ENCODE measurements at places on chromosomes 1 and 21.
A peak's percentile ranks its signal among the peaks of the same experiment; 100 is the strongest.

GRCh38 chr1:222790115-222790514, 24.7 kb upstream of the DISP1 start:
- DNase-seq, result no peak

DNA sequence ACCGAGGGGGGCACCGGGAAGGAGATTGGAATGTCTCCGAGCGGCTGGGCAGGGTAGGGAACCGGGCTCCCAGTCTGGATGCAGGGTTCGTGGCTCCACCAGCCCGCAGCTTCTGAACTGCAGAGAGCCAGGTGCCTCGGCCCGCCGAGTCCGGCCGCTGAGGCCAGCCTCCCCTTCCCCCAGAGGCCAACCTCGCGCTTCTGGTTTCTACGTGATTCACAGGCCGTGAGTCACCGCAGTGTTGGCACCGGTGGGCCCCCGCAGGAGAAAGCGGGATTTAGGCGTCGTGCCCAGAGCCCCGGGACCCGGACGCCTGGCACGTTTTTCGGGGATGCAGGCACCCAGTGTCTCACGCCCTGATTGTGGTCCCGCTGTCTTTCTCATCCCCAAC, 458 bp downstream of the CRABP2 start:
- DNase-seq, result no peak

DNA sequence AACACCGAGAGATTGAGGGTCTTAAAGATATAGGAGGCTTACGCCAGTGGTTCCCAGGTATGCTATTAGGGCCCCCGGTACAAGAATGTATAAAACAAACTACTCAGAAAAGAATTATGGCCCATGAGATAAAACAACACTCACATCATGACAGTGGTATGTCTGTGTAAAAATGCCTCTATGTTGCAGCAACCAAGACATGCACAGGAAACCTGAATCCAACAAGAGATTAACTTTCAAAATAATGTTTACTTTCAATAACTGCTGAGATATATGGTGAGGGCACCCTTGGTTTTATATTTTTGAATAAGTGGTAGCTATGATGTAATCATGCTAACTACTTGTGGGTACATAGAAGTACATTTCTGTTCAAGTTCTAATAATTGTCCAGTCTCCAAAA, 74.9 kb downstream of the PUM1 start:
- no peak for DNase-seq

- no peak for DNase-seq
These were observed 17.0 kb downstream of the RCC2 start for GRCh38 chr1:17422461-17422860.

GRCh38 chr1:13652238-13652637, 47.8 kb upstream of the PRDM2 start:
- DNase-seq, result no peak

GRCh38 chr1:208724079-208724478, 479.9 kb upstream of the PLXNA2 start:
- no peak for DNase-seq

DNA sequence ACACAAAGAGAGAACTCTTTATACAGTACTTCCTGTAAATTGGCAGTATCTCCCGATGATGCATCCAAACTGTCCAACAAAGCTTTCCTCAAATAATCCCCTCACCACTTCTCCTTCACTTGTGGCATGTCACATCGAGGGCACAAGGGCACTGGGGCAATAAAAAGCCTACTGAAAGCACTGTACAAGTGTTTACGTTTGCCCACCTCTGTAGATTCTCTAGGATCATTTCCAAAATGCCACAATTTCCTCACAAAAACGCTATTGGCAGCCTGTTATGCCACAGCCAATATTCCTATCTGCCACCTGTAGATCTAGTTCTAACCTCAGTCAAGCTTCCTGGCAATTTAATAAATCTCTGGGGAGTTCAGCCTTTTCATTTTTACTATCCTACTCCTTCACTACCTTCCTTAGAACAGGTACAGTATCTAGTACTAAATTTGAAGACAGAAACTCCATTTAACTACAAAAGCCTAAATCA, 39.9 kb downstream of the HNRNPR start:
- DNase-seq, result no peak

GRCh38 chr1:15151871-15152270, 1.7 kb upstream of the TMEM51 start:
- DNase-seq, result no peak

GRCh38 chr1:85289848-85290335, 13.5 kb upstream of the BCL10 start:
- DNase-seq, result no peak

- DNase-seq, result no peak
These were observed at the start of gene CD247 for GRCh38 chr1:167518331-167518700. Gene CD247 (minus strand): TSS chr1:167518529. CDS start chr1:167518465, 64 bp downstream.

DNA sequence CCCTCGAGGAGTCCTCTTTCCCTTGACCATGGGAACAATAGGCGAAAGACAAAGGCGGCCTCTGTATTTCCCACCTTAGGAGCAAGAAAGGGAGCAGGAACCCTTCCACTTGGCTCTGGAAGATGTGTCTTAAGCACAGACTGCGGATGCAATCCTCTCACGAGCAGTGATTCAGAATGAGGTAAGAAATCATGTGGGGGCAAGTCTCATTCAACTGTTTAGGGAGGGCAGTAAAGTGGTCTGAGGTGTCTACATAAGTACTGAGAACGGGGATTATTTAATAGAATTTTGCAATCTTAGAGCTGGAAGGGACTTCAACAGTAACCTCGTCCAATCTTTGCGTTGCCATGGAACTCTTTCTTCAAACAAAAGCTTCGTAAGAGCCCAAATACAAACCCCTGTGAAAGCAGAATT, 1.6 kb upstream of the DYRK3 start:
- DNase-seq, result peak; percentile 15

DNA sequence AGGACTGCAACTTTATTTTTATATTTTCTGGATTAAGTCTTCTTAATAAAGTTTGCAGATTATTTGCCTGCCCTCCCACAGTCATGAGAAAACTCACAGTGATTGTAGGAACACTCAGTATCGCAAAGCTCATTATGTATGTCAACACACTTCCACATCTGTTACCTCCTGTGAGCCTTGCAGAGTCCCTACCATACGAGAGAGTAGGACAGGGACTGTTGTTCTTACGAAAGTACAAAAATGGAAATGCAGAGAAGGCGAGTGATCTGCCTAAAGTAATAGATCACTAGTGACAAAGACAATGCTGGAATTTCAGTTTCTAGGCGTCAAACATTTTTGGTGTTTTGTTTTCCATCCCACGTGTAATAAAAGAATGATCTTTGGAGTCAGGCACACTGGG, 131.7 kb downstream of the SYT2 start:
- no peak for DNase-seq

DNA sequence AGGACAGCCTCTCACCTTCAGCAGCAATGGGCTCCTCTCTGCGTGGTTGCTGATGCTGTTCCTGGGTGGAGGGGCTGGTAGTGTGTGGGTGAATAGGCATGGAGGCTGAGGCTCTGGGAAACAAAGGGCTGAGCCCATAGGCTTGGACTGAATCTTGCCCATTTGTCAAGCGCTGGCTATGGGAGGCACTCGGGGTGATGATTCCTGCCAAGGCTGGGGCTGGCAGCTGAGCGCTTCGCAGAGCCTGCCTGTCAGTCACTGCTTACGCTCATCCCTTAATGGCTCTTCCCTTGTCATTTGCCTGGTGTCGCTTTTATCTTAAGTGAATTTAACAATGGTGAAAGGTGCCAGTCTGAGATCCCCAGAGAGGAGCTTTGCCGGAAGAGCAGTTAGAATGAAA, 353.3 kb downstream of the PBX1 start:
- DNase-seq, result no peak

DNA sequence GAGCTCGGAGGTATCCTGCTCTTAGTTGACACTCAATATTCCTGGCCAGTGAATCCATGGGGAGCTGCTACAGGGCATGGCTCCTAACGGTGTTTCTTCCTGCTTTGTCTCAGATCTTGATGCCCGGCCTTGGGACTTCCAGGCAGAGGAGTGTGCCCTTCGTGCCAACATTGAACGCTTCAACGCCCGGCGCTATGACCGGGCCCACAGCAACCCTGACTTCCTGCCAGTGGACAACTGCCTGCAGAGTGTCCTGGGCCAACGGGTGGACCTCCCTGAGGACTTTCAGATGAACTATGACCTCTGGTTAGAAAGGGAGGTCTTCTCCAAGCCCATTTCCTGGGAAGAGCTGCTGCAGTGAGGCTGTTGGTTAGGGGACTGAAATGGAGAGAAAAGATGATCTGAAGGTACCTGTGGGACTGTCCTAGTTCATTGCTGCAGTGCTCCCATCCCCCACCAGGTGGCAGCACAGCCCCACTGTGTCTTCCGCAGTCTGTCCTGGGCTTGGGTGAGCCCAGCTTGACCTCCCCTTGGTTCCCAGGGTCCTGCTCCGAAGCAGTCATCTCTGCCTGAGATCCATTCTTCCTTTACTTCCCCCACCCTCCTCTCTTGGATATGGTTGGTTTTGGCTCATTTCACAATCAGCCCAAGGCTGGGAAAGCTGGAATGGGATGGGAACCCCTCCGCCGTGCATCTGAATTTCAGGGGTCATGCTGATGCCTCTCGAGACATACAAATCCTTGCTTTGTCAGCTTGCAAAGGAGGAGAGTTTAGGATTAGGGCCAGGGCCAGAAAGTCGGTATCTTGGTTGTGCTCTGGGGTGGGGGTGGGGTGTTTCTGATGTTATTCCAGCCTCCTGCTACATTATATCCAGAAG, 16.7 kb downstream of the ALX3 start:
- DNase-seq, result peak; percentile 47

GRCh38 chr1:10678402-10678801, 118.0 kb downstream of the CASZ1 start:
- DNase-seq, result no peak

DNA sequence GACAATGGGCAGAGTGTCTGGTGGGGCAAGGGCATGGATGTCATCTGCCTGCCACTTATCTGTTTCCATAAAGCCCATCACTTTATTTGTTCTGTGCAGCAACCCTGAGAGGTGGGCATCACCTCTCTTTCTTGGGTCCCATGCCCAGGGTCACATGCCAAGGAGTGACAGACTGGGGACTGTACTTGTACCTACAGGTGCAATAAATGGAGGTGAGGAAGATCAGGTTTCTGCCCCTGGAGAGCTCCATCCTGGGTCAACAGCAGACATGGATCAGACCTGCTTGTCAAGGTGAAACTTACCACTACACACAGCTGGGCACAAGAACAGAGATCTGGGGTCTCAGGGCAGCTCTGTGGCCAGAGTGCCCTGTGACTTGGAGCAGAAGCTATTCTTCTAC, 18.4 kb upstream of the PRDM16 start:
- DNase-seq, result no peak

GRCh38 chr1:155086128-155086741, 7.6 kb downstream of the EFNA3 start:
- peak; percentile 59 for DNase-seq

DNA sequence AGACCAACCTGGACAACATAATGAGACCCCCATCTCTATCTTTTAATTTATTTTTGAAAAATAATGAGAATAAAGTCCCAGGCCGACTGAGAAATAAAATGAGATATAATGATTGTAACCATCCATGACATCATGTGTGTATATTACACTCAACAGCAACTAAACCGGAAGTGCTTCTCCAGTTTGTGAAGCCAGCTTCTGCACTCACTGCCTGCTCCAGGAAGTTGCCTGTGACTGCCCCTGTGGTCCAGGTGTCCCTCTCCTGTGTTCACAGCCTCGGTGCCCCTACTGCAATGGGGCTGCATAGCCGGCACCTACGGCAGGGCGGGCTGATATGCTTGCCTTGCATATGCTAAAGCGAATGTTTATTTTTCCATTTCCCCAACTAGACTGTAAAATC, 68.3 kb downstream of the SSBP3 start:
- no peak for DNase-seq

DNA sequence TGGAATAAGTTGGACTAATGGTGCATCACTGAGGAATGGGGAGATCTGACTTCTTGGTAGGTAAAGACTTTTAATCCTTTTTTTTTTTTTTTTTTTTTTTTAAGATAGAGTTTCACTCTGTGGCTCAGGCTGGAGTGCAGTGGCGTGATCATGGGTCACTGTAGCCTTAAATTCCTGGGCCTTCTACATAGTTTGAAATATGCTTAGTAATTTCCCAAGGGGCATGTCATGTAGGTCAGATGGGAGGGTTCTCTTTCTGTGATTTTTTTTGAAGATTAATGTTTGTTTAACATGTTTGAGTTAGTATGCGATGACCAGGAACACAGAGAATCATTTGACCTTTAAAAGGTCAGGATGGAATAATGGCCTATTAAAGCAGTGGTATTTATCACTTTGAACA, 129.1 kb downstream of the S1PR1 start:
- no peak for DNase-seq

- no peak for DNase-seq
These were observed 239.0 kb downstream of the TOMM20 start for GRCh38 chr1:234889643-234890042.

DNA sequence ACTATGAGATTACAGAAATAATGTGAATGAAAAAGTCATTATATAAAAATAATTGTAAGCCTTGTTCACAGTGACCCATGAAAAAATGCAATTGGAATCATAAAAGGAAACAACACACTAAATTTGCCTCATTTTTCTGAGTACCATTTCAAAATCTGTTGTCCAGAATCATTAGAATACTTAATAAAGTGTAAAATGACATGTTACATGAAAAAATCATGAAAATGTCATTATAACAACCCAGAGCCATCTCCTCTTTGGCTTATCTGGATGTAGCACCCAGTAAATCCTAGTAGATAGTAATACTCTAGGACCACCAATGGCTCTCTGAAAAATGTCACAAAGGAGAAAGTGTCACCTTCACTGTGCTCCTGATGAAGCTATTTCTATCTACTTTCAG, 76.5 kb downstream of the DDAH1 start:
- no peak for DNase-seq

DNA sequence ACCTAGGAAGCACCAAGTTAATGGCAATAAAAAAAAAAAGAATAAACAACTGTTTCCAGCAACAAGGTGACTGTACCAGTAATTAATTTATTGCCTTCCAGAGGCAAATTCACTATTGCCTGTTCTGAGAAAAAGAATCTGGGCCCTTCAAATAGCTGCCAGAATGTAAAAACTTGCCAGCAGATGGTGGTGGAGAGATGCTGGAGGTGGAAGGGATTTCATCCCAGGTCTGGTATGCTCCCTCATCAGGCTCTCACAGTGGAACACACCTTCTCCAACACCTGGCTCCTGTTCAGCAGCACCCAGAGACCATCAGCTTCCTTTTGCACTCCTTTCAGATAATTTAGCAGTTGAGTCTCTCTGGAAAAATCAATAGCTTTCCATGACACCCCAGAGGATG, 792.9 kb upstream of the ADAMTS5 start:
- no peak for DNase-seq

GRCh38 chr1:36692465-36693160, 209.9 kb upstream of the CSF3R start:
- DNase-seq, result no peak

GRCh38 chr1:157878059-157878458, 36.5 kb upstream of the CD5L start:
- DNase-seq, result peak; percentile 40

DNA sequence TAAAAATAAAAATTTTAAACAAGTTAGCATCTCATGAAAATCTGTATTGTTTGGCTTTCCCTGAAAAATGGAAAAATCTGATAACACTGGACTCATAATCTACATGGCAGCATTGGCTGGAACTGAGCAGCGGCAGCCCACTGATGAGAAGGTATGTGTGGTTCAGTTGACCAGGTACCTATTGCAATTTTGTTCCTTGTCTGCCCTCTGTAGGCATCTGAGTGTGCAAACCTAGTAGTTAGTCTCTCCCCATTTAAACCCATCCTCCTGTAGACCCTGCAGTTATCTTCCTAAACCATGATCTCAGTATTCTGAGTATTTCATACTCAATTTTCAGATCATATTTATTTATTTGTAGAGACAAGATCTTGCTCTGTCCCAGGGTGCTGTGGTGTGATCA, 59.4 kb upstream of the SERBP1 start:
- DNase-seq, result no peak

GRCh38 chr1:17167786-17168090, 37.2 kb upstream of the PADI1 start:
- DNase-seq, result no peak
